ENCODE measurements at places on chromosomes 6 and 20.

- DNase-seq: no peak
Measured at GRCh38 chr20:24768713-24769601, 180.1 kb upstream of the CST7 start.

GRCh38 chr6:24848461-24848860, 49.7 kb upstream of the ARMH2 start:
- no peak for DNase-seq

DNA sequence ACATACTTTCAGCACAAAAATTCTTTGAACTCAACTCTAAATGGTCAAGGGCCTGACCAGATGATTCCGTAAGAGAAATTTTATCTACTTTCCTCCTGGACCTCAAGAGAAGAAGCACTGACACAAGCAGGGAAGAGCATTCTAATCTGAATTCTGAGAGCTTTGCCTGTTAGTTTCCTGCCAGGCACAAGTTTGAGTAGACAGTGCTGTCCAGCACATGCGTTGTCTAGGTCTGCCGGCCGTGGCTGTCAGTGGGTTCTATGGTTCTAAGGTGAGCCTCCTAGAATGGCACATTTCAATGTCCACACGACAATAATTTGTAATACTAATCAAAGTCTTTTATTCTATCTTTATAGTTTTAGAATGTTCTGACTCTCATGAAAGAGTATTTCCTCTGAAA, 91.9 kb downstream of the RFPL4B start:
- no peak for DNase-seq

- DNase-seq: no peak
Measured at GRCh38 chr20:45154183-45154582, 20.5 kb upstream of the PI3 start.

DNA sequence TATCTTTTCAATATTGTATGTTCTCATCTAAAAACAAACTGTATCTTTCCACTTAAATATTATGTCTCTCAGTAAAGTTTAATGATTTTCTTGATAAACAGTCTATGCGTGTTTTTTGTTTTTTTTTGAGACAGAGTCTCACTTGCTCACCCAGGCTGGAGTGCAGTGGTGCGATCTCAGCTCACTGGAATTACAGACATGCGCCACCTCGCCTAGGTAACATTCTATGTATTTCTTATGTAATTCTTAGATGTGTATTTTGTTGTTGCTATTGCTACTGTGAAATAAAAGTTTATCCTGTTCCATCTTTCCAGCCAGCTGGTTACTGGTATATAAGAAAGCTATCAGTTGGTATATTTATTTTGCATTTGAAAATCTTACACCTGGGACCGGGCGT, 29.4 kb downstream of the ABHD12 start:
- no peak for DNase-seq

GRCh38 chr6:164010441-164011103, 596.1 kb downstream of the QKI start:
- DNase-seq: no peak

DNA sequence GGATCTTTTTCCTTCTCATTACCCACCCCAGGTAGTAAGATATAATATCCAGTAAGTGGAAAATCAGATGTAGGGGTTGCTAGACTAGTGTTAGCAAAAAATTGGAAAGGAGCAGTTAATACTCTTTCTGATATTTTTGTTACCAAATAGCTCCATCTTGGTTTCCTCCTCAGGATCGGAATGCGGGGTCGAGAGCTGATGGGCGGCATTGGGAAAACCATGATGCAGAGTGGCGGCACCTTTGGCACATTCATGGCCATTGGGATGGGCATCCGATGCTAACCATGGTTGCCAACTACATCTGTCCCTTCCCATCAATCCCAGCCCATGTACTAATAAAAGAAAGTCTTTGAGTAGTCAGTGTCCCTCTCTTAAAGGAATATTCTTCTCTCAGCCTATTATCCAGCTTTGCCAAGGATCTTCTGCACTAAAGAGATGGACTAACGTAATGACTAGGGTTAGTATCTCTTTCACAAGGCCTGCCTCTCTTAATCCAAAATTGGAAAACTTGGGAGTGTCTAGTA, 1.5 kb downstream of the ROMO1 start:
- no peak for DNase-seq

DNA sequence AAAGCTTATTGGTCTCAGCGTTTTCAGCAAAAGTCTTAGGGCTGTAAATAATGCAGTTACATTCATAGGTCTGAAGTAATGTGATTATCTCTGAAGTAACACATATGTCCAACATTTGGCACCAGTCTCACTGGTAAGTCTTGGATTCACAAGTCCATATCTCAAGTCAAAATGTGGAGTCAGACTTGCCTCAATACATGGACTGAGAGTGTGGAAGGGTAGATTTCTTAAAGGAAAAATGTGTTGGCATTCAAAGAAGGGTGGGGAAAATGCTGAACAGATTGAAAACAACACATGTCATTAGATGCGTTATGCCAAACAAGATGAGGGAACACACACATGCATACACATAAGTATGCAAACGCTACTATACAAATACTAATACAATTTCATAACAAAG, 989.0 kb upstream of the MANEA start:
- DNase-seq: no peak

DNA sequence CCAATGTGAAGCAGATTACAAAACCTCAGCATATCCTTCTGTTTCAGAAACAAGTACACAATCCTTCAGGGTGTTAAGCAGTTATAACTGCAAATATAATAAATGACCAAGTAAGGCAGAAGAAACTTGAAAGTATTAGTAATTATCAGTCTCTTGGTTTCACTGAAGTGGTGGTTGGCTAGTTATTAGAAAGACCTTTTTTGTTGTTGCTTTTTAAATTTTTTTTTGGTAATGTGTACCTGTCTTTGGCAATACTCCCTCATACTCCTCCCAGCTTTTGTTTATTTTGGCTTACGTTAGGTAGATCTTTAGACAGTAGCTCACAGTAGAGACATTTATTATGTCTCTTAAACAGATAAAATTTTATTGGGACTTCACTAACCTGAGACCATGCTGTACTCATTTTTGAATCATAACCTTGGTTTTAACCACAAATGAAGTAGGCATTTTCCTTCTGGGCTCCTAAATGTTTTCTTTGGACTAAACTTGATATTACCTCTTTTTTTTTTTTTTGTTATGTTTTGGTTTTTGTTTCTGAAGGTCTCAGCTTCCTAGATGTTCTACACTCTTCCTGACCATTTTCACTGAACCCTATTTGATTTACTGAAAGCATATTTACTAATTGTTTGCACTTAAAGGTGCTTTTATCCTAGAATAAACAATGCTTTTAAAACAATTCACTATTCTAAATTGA, 6.4 kb downstream of the CD2AP start:
- no peak for DNase-seq

DNA sequence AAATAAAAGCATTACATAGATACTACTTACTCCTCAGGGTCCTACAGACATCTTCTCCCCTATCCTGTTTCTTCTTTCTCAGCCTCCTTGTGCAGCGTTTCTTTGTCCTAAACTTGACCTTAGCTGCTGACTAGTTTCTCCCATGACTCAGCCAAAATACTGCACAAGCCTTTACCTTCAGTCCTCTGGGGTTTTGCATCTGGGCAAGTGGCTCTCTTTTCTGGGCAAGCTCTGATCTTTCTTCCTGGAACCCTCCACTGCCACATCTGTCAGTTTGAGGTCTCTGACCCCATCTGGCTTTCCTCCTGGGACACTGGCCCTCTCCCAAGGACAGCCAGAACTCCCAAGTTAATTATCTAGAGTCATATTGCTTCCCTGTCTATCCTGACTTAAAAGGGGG, 838.4 kb downstream of the DHX35 start:
- DNase-seq: no peak

DNA sequence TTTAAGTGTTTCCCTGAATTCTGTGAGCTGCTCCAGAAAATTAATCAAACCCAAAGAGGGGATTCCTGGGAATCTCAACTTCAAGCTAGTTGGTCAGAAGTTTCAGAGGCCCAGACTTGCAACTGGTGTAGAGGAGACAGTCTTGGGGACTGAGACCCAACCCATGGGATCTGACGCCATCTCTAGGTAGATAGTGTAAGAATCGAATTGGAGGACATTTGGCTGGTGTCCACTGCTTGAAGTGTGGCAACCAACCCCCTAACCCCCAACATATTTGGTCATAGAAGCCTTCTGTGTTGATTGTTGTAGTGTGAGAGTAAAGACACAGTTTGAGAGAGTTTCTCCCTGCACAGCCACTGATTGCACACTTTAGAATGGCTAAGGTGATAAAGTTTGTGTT, 103.5 kb upstream of the CARMIL1 start:
- DNase-seq: no peak

DNA sequence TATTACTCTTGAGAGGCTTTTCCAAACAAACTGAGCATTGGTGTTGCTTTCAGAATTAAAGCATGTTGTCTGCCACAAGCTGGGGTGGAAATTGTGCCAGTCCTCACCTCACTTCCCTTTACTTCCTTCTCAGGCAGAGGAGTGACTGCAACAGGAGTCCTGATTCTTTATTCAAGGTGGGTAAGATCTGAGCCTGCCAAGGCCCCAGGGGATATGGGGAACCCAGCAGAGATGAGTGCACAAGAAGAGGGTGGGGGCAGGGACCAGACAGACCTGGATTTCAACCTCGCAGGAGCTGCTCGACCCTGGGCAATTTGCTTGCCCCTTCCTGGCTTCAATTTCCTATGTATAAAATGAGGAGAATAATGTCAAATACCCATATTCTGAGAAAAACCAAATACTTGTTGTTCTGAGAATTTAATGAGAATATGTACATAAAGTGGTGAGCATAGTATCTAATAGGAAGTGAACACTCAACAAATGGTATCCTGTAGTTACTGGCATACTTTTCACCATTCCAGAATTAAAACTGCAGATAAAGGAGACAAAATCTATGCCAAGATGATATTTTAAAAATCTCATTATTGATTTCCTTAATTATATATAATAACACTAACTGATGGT, 17.8 kb downstream of the MAN1A1 start:
- no peak for DNase-seq

DNA sequence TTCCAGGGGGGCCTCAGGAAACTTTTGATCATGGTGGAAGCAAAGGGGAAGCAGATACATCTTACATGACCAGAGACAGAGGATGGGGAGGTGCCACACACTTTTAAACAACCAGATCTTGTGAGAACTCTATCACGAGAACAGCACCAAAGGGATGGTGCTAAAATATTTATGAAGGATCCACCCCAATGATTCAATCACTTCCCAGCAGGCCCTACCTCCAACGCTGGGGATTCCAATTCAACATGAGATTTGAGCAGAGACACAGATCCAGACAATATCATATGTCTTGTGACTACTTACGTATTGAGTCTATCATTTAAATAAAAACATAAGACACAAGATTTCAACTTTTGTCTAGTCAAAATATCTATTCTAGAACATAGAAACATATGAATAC, 351.9 kb downstream of the EPM2A start:
- no peak for DNase-seq

GRCh38 chr6:133741375-133741861, 147.5 kb upstream of the TCF21 start:
- no peak for DNase-seq

GRCh38 chr6:31660381-31661261, at the start of gene C6orf47:
Gene C6orf47 (minus strand): TSS chr6:31660778. CDS start chr6:31659947, 831 bp downstream.
- peak; percentile 79 for DNase-seq
